ENCODE measurements at places on chromosomes 11 and 22. TPM values are rescaled to one million over a fixed set of nuclear protein-coding genes. Genes with fewer than 3 reads are reported as not detected.
A peak's percentile ranks its signal among the peaks of the same experiment; 100 is the strongest.

GRCh38 chr11:60786811-60787567, 1.9 kb downstream of the MS4A10 start:
- H3K36me3 ChIP-seq: no peaks in the 10 kb centered on the region
- peak overlapping the region; percentile 48 for H3K27ac ChIP-seq
- peaks cover 16% of the 10 kb centered on the region for H3K4me1 ChIP-seq

- peak overlapping the region; percentile 93 for H3K27ac ChIP-seq
- peak; percentile 92 for DNase-seq
- no peaks in the 10 kb centered on the region for H3K36me3 ChIP-seq
These were observed 35.7 kb upstream of the DKK3 start for GRCh38 chr11:12043959-12044791.

- DNase-seq: no peak
- H3K36me3 ChIP-seq: no peaks in the 10 kb centered on the region
- H3K27ac ChIP-seq: no peak overlapping the region
- H3K27me3 ChIP-seq: peaks cover 14% of the 10 kb centered on the region
- no peak overlapping the region for H3K4me3 ChIP-seq
- H3K4me1 ChIP-seq: peaks cover 5% of the 10 kb centered on the region
These were observed 10.2 kb upstream of the LTO1 start for GRCh38 chr11:69685348-69685747.

- DNase-seq: no peak
- H3K27me3 ChIP-seq: no peaks in the 10 kb centered on the region
- H3K4me1 ChIP-seq: no peaks in the 10 kb centered on the region
- no peak overlapping the region for H3K4me3 ChIP-seq
- peaks cover 42% of the 10 kb centered on the region for H3K36me3 ChIP-seq
These were observed 27.7 kb downstream of the CSRP3 start for GRCh38 chr11:19173964-19174638.

GRCh38 chr22:42920101-42920820, 63.2 kb upstream of the ARFGAP3 start:
- H3K27ac ChIP-seq: peak overlapping the region; percentile 91
- H3K27me3 ChIP-seq: no peaks in the 10 kb centered on the region
- peaks cover 51% of the 10 kb centered on the region for H3K4me1 ChIP-seq
- H3K4me3 ChIP-seq: no peak overlapping the region

DNA sequence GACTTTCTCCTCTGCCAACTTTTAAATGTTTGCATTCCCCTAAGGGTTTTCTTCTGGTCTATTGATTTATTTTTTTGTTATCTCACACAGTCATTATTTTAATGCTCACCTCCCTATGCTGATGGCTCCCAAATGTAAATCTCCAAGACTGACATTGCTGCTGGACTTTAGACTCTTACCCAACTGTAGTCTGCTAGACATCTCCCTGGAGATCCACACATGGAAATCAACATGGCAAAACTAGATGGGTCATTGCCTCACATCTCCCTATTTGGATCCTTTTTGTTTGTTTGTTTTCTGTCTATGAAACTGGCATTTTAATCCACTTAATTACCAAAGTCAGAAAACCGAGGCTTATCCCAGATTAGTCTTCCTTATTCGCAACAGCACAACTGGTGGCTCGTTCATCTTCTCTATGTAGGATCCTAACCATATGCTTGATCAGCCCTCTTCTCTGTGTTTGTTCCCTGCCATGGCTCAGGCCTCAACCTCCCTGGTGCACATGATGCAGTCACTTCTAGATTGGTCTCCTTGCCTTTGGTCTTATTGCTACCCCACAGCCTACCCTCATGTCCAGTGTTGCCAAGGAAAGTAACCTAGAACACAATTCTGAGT, 37.3 kb downstream of the SC5D start:
- H3K27me3 ChIP-seq: peaks cover 31% of the 10 kb centered on the region
- DNase-seq: no peak
- no peak overlapping the region for H3K27ac ChIP-seq
- no peaks in the 10 kb centered on the region for H3K36me3 ChIP-seq
- no peak overlapping the region for H3K4me3 ChIP-seq
- no peaks in the 10 kb centered on the region for H3K4me1 ChIP-seq

DNA sequence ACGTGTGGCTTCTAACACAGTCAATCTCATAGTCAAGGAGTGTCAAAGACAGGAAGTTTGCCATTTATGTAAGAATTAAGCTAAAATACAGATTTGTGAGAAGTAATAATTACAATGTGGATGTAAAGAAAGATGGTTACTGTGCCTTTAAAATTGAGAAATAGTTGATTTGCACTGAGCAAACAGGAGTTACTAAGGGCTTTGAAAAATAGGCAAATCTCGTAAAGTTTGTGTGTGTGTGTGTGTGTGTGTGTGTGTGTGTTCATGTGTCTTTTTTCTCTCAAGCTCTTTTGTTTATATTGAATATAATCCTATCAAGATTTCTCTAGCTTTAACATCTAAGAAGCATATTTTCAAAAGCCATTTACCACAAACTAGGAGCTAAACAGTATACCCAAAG, 2284.5 kb downstream of the LRRC4C start:
- peaks cover 4% of the 10 kb centered on the region for H3K27me3 ChIP-seq
- no peaks in the 10 kb centered on the region for H3K4me1 ChIP-seq
- DNase-seq: no peak
- H3K4me3 ChIP-seq: no peak overlapping the region

DNA sequence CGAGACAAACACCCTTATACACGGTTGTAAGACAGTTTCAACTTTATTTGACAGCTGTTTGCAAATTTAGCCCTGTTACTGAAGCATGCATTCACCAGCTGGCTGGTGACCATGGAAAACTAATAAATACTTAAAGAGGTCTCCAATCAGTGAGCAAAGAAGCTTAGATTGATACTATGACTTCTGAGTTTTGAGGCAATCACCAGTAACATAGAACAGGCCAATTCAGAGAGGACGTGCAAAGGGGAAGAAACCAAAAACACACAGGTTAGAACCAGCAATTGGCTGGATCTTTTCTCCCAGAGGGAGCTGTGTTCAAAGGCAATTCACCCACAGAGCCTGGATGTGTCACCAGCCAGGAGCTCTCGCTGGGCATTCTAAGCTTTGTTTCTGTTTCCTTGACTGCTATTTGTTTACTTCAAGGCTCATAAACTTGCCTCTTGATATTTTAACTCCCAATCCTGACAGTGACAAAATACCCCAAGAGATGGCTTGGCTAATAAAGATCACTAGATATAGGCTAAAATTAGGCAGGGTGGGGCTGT, 113.6 kb upstream of the MTMR2 start:
- H3K4me1 ChIP-seq: peaks cover 15% of the 10 kb centered on the region
- H3K27me3 ChIP-seq: no peaks in the 10 kb centered on the region
- no peak overlapping the region for H3K27ac ChIP-seq
- H3K4me3 ChIP-seq: no peak overlapping the region
- DNase-seq: no peak

- DNase-seq: no peak
- H3K4me1 ChIP-seq: no peaks in the 10 kb centered on the region
- no peaks in the 10 kb centered on the region for H3K36me3 ChIP-seq
- H3K27ac ChIP-seq: no peak overlapping the region
- H3K27me3 ChIP-seq: peaks cover 11% of the 10 kb centered on the region
- H3K4me3 ChIP-seq: no peak overlapping the region
These were observed 17.6 kb downstream of the SLC5A12 start for GRCh38 chr11:26704249-26704648.

GRCh38 chr11:31397239-31397834, 27.7 kb downstream of the DNAJC24 start:
- H3K4me1 ChIP-seq: no peaks in the 10 kb centered on the region
- H3K36me3 ChIP-seq: peaks cover 15% of the 10 kb centered on the region
- no peak overlapping the region for H3K4me3 ChIP-seq
- H3K27me3 ChIP-seq: no peaks in the 10 kb centered on the region
- DNase-seq: no peak
- H3K27ac ChIP-seq: no peak overlapping the region

DNA sequence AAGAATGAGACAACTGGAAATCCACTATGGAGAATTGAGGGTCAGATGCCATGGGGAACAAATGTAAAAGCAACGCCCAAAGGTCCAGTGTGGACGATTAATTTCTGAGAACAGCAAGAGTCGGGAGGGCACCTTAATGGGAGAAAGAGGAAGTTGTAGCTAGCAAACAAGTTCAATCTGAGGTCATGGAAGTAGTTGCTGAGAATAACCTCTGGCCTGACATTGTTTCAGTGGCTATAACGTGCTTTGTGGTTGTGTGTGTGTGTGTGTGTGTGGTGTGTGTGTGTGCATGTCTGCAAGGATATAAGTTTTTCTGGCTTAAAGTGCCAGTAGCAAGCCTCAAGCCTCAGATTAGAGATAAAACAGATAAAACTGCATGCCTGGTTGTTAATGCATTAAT, 1630.1 kb upstream of the TENM4 start:
- no peak overlapping the region for H3K4me3 ChIP-seq
- H3K27ac ChIP-seq: no peak overlapping the region
- DNase-seq: no peak
- no peaks in the 10 kb centered on the region for H3K4me1 ChIP-seq

GRCh38 chr11:76141901-76142588, 64.3 kb downstream of the WNT11 start:
- no peaks in the 10 kb centered on the region for H3K27me3 ChIP-seq
- no peak overlapping the region for H3K4me3 ChIP-seq
- peaks cover 35% of the 10 kb centered on the region for H3K4me1 ChIP-seq
- DNase-seq: peak; percentile 74
- H3K36me3 ChIP-seq: peaks cover 14% of the 10 kb centered on the region
- no peak overlapping the region for H3K27ac ChIP-seq

- no peak for DNase-seq
- H3K4me3 ChIP-seq: no peak overlapping the region
- peaks cover 37% of the 10 kb centered on the region for H3K27me3 ChIP-seq
- H3K4me1 ChIP-seq: peaks cover 8% of the 10 kb centered on the region
- H3K27ac ChIP-seq: no peak overlapping the region
- no peaks in the 10 kb centered on the region for H3K36me3 ChIP-seq
These were observed 33.7 kb downstream of the SLC5A1 start for GRCh38 chr22:32076761-32077084.

DNA sequence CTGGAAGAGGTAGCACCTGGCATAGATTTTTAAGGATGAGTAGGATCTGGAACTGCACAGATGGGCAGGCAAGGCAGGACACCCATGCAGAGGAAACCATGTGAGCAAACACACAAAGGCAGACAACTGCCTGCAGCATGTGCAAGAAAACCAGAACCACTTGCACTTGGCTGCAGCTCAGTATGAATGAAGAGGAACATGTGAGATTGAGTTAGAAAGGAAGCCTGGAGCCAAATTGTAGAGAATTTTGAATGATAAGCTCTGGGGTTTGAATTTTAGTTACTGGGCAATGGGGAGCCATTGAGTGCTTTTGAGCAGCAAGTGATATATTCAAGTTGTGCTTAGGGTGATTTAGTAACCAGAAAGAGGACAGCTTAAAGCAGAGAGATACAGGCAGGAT, 583.4 kb downstream of the SOX6 start:
- no peaks in the 10 kb centered on the region for H3K36me3 ChIP-seq
- peaks cover 2% of the 10 kb centered on the region for H3K27me3 ChIP-seq
- no peak overlapping the region for H3K4me3 ChIP-seq
- no peak for DNase-seq

GRCh38 chr11:131880316-131880715, 509.9 kb downstream of the NTM start:
- H3K36me3 ChIP-seq: no peaks in the 10 kb centered on the region
- H3K4me3 ChIP-seq: no peak overlapping the region
- no peaks in the 10 kb centered on the region for H3K4me1 ChIP-seq
- H3K27ac ChIP-seq: no peak overlapping the region
- DNase-seq: no peak
- no peaks in the 10 kb centered on the region for H3K27me3 ChIP-seq

DNA sequence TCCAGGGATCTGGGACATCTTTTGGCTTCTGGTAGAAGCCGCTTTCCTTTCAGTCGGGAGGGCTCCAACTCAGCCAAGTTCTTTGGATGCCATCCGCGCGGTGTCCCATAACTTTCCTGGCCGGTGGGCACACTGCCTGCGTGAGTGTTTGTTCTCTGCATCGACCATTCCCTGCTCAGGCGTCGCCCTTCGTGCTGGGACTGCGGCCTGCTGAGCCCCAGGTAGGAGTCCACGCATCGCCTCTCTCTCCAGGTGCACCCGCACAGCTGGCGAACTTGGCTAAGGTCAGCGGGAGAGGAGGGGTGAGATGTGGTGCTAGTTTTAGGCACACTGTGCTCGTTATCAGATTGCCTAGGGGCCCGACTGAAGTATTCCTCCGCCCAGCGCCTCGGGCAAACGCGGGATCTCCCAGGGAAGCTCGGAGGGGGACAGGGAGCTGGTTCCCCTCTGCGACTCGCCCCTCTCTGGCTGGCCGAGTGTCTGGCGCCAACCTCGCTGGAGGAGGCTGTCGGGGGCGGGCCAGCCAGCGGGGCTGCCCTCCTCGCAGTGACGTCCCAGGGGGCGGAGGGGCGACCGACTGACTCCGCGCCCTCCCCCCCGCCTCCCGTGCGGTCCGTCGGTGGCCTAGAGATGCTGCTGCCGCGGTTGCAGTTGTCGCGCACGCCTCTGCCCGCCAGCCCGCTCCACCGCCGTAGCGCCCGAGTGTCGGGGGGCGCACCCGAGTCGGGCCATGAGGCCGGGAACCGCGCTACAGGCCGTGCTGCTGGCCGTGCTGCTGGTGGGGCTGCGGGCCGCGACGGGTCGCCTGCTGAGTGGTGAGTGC, at the start of gene LAYN:
Gene LAYN, plus strand, starts transcription at position 607 of the 823 bp plus-strand sequence. Its CDS starts 124 bp downstream, at position 731.
- no peaks in the 10 kb centered on the region for H3K27me3 ChIP-seq
- no peaks in the 10 kb centered on the region for H3K36me3 ChIP-seq
- peaks cover 16% of the 10 kb centered on the region for H3K4me1 ChIP-seq
- H3K27ac ChIP-seq: peak within 1 kb of the TSS; percentile 89
- peak within 1 kb of the TSS; percentile 84 for H3K4me3 ChIP-seq

DNA sequence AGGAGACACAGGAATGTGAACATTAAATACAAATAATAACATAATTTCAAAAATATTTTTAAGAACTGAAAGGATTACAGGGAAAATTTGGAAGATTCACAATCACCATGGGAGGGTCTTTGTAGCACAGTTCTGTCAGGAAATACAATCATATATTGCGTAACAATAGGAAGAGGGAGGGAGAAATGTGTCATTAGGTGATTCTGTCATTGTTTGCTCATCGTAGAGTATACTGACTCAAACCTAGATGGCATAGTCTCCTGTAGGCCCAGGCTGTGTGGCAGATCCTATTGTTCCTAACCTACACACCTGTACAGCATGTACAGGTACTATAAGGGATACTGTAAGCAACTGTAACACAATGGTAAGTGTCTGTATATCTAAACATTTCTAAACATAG, 330.4 kb downstream of the BRD1 start:
- H3K4me1 ChIP-seq: peaks cover under 1% of the 10 kb centered on the region
- H3K27ac ChIP-seq: no peak overlapping the region
- DNase-seq: no peak
- H3K27me3 ChIP-seq: no peaks in the 10 kb centered on the region
- H3K4me3 ChIP-seq: no peak overlapping the region

The MFNG gene
- total RNA-seq: 1.5 TPM

The SCO2 gene
- total RNA-seq: not detected

The BTG4 gene
- not detected for total RNA-seq

The KIAA1671 gene
- 8.3 TPM for total RNA-seq

Measured in osteocyte (in vitro differentiated cells).